ENCODE measurements at places on chromosomes 7 and 10.

DNA sequence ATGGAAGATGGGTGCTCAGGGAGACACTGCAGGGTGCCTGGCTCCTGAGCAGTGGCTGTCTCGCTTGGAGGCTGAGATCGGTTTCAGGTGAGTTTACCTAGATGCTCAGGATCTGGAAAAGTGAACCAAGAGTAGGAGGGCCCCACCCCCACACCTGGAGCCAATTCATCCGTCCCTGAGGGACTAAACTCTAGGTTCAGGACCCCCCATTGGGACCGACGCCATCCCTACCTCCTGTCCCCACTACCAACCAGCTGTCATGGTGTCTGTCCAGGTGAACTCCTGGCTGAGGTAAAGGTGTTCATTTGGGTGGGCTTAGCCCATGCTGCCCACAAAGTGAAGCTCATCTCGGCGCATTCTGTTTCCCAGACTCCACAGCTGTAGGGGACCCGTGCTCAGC lies 174.6 kb upstream of the PLPP4 start:
- DNase-seq, result no peak

GRCh38 chr10:117817116-117817515 lies 229.6 kb downstream of the RAB11FIP2 start:
- DNase-seq, result no peak

DNA sequence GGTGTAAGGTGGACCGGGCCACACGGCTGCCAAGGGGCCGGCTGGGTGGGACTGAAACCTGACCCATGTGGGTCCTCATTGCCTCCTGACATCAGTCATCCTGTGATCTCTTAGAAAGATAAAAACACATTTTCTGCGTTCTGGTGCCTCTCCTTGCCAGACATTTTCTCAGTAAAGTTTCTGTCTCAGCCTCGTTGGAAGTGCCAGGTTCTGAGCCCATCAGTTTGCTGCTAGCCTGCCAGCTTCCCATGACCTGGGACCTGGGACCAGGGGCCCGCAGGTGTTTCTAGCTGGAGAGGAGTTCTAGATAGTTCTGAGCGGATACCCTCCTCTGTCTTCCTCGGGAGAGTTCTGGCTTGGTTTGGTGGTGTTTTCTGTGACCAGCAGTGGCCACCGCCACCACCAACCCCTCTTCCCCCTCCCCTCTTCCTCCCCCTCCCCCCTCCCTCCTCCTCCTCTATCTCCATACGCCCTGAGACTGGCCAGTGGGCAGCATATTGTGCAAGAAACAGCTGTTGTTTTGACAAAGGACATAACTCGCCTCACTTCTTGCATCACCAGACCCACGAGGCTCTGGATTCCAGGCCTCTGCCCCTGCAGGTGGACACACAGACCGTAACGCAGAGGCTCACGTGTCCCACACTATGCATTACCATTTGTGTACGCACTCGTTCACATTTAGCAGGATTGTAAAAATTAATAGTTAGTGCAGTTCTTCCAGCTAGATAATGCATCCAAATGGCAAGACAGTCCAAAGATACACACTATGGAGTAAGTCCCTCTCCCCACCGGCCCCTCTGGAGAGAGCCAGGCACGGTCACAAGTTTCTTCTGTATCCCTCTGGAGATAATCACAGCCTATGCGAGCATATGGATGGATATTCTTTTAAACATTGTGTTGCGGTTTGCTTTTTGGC lies 94.6 kb downstream of the CUX1 start:
- peak; percentile 84 for DNase-seq

GRCh38 chr10:12013926-12014325 lies 28.7 kb downstream of the UPF2 start:
- DNase-seq, result no peak

DNA sequence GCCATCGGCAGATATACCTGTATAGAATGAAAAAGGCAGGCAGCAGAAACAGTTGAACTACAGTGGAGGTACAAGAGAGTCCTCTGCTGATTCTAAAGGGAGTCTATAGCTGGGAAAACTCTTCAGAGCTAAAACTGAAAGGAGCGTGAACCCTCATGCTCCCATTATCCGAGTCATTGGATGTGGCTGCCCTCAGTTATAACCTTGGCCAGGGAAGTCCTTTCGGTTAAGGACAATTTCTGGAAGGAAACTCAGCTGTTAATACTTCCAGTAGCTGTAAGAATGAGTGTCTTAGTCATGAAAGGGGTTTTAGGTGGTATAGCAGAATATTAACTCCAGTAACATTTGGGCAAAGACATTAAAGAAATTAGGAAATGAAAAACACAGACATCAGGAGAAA lies 14.6 kb upstream of the GNAT3 start:
- no peak for DNase-seq
